GM12891 (cell line): ENCODE measurements at places on chromosomes 2 and 18.

DNA sequence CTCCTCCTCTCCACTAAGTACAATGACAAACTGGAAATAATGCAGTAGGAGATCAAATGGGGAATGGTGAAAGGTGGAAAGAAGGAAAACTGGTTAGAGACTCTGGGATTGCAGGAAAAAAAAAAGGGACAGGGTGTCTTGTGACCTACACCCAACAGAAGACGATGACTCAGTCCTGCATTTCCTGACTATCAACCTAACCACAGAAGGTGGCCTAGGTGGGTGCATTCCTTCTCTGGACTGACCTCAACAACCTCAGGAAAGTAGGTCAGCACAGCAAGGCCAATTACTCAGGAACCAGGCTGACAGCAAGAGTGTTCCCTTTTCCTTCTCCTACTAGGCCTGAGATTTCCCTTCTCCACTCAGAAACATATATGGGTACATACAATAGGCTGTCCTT lies 1386.4 kb upstream of the ZEB2 start:
- no peak for DNase-seq

- no peak for DNase-seq
Measured at GRCh38 chr18:28831476-28831875, 654.5 kb upstream of the CDH2 start.

DNA sequence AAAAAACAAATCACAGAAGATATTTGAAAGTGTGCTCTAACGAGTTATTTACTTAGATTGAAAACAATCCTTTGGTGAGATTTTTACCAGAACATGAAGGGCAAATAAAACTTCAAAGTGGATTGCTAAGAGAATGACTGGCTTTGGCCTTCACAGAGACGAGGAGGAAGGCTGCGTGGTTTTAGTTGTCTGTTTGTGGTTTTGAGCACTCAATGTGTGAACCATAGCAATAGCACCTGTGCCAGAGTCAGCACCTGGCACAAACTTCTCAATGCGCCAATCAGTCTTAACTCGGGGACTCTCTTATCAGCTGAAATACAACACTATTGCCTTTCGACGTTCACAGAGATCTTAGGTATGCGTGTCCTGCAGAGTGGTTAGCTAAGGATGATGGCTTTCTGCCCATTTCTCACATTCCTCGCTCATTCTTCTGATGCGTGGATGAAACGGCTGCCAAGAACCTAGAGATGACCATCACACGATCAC lies 70.0 kb downstream of the MBP start:
- no peak for DNase-seq

- DNase-seq, result no peak
Measured at GRCh38 chr2:71379086-71379485, 47.5 kb downstream of the ZNF638 start.

- no peak for DNase-seq
Measured at GRCh38 chr2:6072276-6072675, 380.1 kb downstream of the SOX11 start.

GRCh38 chr18:45525301-45525700 lies 90.0 kb upstream of the SLC14A2 start:
- no peak for DNase-seq

GRCh38 chr18:23982155-23983079 lies 32.1 kb upstream of the TTC39C start:
- DNase-seq, result no peak

DNA sequence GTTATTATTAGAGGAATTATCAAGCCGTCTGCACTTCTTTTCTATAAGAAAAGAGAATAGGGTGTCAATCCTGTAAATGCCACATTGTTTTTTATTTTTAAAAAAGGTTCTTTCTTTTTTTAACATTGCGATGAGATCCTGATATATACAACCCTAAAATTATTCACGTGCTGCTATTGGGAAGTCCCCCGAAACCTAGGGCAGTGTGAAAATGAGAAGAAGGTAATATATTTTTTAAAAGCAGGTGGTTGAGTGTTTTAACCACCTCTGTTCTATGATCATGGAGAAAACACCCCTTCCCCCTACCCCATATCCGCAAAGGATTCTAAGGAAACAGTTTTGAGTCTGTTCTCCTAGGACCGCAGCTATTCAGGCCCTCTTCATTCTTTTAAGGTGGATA lies 94.5 kb upstream of the KLHL14 start:
- no peak for DNase-seq

DNA sequence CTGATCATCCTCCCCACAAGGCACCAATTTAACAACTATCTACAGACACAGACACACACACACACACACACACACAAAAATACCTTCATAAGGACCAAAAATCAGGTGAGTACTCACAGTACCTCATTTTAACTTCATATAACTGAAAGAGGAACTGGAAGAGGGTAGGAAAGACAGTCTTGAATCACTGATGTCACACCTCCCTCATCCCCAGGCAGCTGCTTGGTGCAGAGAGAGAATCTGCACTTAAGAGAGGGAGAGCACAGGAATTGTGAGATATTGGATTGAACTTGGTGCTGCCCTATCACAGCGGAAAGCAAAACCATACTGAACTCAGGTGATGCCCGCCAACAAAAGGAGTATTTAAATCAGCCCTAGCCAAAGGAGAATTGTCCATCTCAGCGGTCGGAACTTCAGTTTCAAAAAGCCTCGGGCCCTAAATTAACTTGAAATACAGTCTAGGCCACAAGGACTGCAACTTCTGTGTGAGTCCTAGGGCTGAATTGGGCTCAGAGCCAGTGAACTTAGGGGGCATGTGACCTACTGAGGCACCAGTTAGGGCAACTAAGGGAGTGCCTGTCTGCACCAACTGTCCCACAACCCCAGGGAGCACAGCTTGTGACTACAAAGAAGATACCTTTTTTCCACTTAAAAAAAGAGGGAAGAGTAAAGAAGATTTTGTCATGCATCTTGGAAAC lies 211.1 kb downstream of the LRATD1 start:
- DNase-seq, result no peak

GRCh38 chr2:26644188-26644835 lies 3.1 kb upstream of the CIB4 start:
- DNase-seq, result no peak

DNA sequence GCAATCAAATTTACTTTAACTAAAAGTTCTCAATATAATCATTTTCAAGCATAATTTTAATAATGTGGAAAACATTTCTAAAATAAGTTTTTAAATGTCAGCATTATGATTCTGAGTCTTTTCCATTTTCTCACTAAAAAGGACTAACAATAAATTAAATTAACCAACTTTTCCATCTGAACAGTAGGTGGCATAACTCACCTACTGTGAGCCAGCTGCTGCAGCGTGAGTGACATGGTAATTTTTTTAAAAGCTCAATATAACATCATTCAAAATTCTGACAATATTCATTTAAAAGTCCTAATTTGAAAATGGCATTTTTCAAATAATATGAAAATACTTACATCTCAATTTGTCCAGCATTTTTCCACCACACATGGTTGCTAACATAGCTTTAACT lies 66.5 kb downstream of the DTNB start:
- no peak for DNase-seq

GRCh38 chr2:198012025-198012424 lies 207.6 kb downstream of the PLCL1 start:
- no peak for DNase-seq

DNA sequence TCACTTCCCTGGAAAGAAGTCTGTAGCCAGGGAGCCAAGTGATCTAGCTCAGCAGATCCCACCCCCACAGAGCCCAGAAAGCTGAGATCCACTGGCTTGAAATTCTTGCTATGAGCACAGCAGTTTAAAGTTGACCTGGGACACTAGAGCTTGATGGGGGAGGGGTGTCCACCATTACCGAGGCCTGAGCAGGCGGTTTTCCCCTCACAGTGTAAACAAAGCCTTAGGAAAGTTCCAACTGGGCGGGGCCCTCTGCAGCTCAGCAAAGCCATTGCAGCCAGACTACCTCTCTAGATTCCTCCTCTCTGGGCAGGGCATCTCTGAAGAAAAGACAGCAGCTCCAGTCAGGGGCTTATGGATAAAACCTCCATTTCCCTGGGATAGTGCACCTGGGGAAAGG lies 887.2 kb upstream of the LRATD1 start:
- no peak for DNase-seq

GRCh38 chr18:1653873-1654272 lies 749.2 kb downstream of the ADCYAP1 start:
- DNase-seq, result no peak

GRCh38 chr2:192243488-192243887 lies 48.8 kb upstream of the TMEFF2 start:
- DNase-seq, result no peak

GRCh38 chr2:157804355-157804754 lies 71.8 kb downstream of the ACVR1 start:
- no peak for DNase-seq

DNA sequence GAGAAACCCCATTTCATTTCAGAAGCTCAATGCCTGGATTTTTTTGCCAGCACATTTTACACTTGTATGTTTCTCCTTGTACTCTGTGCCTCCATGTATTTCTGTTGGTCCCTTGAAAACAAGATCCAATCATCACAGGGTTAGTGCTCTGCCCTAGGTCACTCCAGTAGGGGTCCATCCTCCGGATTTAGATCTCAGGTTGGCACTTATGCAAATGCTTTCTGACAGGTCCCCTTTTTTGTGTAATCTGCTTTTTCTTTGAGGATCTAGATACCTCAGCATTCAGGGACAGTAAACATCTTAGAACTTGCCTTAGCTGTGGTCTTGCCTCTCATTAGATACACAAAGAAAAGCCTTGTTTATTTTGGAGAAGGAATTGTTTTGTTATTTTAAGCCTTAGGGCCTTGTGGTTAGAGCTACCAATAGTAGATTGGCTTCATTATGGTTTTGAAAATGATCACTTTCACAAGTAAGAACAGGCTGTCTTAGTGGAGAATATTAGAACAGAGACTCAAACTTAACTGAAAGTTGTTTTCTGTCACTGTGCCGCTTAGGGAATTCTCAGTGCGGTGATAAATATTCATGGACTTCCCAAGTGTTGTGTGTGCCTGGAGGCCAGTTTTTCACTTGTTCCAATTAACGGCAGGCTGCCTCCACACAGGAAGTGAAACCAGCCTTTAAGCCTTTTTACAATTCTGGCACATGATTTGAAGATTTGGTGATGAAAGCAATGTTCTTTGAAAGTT lies 7.8 kb downstream of the MERTK start:
- no peak for DNase-seq

- no peak for DNase-seq
Measured at GRCh38 chr2:188684795-188685194, 289.4 kb upstream of the COL3A1 start.

DNA sequence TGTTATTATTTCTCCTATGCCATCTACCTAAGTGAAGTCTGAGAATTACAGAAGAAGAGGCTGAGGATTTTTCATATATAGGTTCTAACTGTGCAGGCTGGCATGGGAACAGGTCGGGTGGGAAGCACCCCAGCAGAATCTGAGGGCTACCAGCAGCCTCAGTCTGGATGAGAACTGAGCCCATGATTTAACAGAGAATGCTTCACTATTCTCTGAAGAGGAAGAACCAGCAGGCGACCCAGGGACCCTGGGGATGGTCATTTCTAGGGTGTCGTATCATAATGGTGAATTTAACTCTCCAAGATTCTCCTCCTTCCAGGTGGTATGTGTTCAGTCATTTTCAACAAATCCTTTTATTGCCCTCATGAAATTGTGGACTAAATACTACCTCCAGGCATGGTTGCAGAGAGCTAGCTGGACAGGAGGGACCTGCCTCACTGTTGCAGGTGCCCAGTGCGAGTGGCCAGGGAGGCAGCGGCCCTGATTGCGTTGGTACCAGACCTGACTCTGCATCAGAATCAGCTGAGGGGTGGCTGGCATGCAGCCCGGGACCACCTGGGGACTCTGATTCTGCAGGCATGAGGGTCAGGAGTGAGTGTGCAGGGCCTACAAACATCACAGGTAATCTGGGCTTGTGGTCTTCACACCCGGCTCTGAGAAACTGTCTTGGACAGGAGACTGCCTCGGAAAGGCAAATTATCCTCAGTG lies 272.2 kb downstream of the TSN start:
- no peak for DNase-seq

DNA sequence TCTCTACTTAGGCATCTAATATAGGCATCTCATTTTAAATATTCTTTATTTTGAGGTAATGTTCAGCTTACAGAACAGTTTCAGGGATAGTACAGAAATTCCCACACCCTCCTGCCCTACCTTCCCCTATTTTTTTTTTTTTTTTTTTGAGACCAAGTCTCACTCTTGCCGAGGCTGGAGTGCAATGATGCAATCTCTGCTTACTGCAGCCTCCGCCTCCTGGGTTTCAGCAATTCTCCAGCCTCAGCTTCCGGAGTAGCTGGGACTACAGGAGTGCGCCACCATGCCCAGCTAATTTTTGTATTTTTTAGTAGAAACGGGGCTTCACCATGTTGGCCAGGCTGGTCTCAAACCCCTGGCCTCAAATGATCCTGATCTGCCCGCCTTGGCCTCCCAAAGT lies 97.6 kb downstream of the EPB41L5 start:
- no peak for DNase-seq

GRCh38 chr2:112916145-112916571 lies 5.2 kb downstream of the IL37 start:
- DNase-seq, result no peak

DNA sequence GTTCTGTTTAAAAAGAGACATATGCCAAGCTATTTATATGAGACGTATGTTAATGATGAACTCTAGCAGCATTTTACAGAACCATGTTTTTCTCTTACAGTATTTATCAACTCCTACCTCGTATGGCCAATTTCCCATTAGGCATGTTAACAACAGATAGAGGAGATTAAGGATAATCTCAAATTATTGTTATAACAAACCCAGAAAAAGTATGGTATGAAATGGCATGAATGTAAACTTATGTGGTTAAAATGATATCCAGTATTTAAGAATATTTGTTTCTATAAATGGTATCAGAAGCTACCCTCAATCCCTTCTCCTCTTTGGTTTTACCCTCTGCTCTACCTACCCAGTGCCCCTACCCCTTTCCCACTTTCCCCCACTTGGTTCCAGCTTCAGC lies 132.0 kb downstream of the IKZF2 start:
- DNase-seq, result no peak

- DNase-seq, result no peak
Measured at GRCh38 chr2:29816651-29817050, 104.7 kb downstream of the ALK start.

DNA sequence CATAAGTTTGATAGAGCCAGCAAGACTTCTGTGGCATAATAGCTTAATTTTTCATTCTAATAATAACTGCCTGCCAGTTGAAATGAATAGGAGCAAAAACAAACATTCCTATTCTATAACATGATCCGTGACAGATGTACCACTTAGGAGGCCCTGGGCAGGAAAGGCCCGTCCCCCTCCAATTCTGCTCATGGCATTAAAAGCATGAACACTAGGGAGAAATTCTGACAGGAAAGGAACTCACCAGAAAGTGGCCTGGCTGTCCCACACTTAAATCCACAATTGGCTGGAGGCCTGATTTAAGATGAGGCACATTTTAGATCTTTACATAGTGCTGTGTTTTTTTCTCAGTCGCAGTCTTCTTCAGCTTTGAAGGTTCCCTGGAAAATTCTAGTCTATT lies 261.9 kb upstream of the ETAA1 start:
- DNase-seq, result no peak

GRCh38 chr2:124395961-124396360 lies 370.9 kb downstream of the CNTNAP5 start:
- DNase-seq, result no peak

- peak; percentile 49 for DNase-seq
Measured at GRCh38 chr2:101622210-101623030, 75.1 kb upstream of the MAP4K4 start.

- no peak for DNase-seq
Measured at GRCh38 chr2:159444754-159445153, 158.3 kb upstream of the WDSUB1 start.
